ENCODE measurements at places on chromosomes 7 and 10.

- DNase-seq: peak; percentile 42
Measured at GRCh38 chr7:35723011-35723410, 28.1 kb upstream of the HERPUD2 start.

GRCh38 chr7:29990931-29991330, 1.3 kb upstream of the SCRN1 start:
- no peak for DNase-seq

DNA sequence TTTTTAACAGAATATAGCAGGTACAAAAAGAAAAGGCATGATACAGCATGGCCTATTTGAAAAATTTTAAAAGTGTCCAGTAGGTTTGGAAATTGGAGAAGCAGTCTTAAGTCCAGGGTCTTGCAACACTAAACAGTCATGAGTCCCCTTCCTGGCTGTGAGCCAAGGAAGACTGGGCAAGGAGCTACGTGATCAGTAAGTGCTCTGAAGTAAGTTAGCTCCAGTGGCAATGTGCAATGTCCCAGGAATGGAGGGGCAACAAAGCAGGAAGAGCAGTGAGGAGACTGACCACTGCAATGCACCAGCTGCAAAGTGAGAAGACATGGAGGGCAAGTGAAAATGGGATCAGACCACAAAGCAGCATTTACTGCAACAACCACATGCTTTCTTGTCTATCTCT, 72.9 kb upstream of the GRID1 start:
- no peak for DNase-seq

DNA sequence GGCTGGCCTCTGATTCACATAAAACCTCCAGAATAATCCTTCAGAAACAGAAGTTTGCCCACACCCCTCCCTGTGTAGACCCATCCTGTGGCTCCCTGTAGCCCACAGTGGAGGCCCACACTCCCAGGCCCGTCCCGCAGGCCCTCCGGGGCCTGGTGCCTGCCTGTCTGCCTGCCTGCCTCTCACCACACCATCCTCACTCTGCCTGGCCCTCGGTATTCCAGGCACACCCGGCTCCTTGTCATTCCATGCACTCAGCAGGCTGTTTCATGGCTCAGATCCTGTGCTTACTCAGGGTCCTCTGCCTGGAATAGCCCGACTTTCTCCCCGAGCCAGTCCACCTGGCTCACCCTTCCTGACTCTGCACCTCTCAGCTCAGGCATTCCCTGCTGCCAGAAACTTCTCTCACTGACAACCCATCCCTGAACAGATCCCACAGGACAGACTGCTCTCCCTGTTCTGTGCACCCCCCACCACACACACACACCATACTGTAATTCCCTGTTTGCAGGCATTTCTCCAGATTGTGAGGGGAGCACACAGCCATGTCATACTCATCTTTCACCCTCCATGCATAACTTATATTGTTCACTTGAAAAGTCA, 498.0 kb upstream of the ZMIZ1 start:
- no peak for DNase-seq

Data from activated T-cell treated with anti-CD3 and anti-CD28 coated beads, Interleukin-2, amount 50 U/mL, for 72 hours (primary cell).